ENCODE measurements at places on chromosomes 1 and 21. TPM values are rescaled to one million over a fixed set of nuclear protein-coding genes. Genes with fewer than 3 reads are reported as not detected.

- no peak for DNase-seq
These were observed 32.5 kb downstream of the PLEKHO1 start for GRCh38 chr1:150182247-150182646.

- DNase-seq: no peak
These were observed 9.0 kb downstream of the ARHGEF2 start for GRCh38 chr1:155969377-155969791.

GRCh38 chr1:210556475-210556874, 227.8 kb downstream of the HHAT start:
- no peak for DNase-seq

- no peak for DNase-seq
These were observed 26.0 kb upstream of the RNF11 start for GRCh38 chr1:51210055-51210454.

TTC39A gene
- 20.3 TPM for total RNA-seq

- DNase-seq: no peak
These were observed 5.4 kb downstream of the CNTN2 start for GRCh38 chr1:205048382-205048781.

HAO2 gene
- total RNA-seq: not detected

IFNLR1 gene
- total RNA-seq: 2.3 TPM

GBP2 gene
- 9.5 TPM for total RNA-seq

DNA sequence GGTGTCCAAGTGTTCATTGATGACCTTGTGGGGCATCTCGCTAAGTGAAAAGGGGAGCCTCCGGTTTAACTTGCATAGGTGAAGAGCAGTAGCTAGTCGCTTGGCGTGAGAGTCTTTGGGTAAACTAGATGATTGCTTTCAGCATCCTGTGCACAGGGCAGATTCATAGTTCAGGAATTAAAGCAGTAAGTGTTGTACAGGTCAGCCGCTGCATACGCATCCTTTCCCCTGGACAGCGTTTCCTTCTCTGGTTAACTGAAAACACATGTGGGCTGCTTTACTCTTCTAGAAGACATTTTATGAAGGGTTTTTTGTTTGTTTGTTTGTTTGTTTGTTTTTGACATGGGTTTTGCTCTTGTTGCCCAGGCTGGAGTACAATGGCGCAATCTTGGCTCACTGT, 12.1 kb downstream of the NDUFV3 start:
- no peak for DNase-seq

DNA sequence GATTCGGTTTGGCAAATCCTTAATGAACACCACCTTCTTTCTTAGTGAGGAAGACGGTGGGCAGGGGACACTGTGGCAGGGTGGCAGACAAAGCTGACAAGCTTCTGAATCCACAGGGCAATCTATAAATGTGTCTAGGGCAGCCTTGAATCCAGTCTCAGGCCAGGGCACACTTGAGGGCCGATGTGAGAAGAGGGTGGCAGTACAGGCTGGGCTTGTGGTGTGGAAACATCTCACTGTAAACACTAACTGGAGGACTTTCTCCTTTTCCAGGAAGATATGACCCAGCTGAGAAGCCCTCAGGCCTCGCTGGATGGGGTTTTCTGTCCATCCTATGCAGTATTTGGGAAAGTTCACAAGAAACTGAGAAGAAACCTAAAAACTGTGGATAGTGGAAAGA, 46.5 kb downstream of the PKP1 start:
- DNase-seq: peak; percentile 69

GRCh38 chr1:209549443-209550205, 33.9 kb upstream of the CAMK1G start:
- no peak for DNase-seq
